Caudate nucleus (tissue), 63 donors: ENCODE measurements at places on chromosomes 3 and 15.

GRCh38 chr3:162978136-162978535, 1481.5 kb downstream of the OTOL1 start:
- no peak for DNase-seq

- DNase-seq: no peak
These were observed 15.6 kb downstream of the FBXW12 start for GRCh38 chr3:48387634-48388033.

- DNase-seq: no peak
These were observed 21.5 kb upstream of the MYO1E start for GRCh38 chr15:59394166-59394661.

- DNase-seq: no peak
These were observed 72.5 kb upstream of the POLG start for GRCh38 chr15:89406940-89407607.

- DNase-seq: no peak
These were observed 167.6 kb upstream of the COL8A1 start for GRCh38 chr3:99470841-99471240.

GRCh38 chr3:114666623-114667022, 372.8 kb downstream of the TIGIT start:
- no peak for DNase-seq

GRCh38 chr3:71102111-71102983, 481.2 kb downstream of the FOXP1 start:
- no peak for DNase-seq

- DNase-seq: no peak
These were observed 1078.5 kb downstream of the TUSC7 start for GRCh38 chr3:117788061-117788460.

DNA sequence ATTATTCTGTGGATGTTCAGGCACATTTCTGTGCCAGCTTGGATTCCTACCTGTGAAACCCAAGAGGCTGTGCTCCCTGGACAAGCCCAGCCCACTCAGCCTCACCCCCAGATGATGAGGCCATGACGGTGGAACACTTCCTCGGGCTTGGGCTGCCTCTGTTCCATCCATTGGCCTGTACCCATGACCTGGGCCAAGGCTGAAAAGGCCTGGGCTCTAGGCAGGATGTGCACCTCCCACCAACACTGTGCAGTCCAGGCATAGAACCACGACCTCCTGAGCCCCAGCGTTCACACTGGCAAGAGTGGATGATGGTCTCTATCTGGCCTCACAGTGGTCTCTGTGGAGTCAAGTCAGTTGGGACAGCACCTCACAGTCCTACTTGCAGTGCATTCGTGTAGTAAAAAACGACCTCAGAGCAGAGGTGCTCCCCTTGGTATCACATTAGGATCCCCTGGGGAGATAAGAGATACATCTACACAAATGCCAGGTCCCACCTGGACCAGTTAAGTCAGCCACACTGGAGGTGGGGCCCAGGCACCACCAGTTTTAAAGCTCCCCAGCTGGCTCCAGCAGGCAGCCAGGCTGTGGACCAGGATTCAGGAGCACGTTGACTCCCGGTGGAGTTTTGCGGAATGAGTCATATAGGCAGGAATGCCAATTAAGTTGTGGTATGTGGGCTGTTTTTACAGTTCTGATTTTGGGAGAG, 39.0 kb upstream of the IGF1R start:
- DNase-seq: no peak

DNA sequence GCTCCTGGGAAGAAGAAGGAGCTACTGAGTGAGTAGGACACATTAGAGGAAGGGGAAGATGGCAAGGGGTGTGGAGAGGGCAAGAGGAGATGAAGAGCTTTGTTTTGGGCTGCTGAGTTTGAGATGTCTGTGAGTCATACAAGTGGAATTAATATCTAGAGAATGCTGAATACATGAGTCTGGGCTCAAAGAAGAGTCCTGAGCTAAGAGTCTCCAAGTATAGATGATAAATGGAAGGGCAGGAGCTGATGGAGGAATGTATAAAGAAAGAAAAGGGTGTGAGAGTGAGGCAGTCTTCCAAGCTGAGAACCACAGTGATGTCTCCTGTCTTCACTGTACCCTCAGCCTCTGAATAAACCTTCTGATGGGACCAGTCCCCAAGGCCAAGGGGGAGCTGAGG, 205.5 kb upstream of the MRPL3 start:
- DNase-seq: no peak

GRCh38 chr15:65071381-65071811, 3.6 kb upstream of the RASL12 start:
- no peak for DNase-seq

DNA sequence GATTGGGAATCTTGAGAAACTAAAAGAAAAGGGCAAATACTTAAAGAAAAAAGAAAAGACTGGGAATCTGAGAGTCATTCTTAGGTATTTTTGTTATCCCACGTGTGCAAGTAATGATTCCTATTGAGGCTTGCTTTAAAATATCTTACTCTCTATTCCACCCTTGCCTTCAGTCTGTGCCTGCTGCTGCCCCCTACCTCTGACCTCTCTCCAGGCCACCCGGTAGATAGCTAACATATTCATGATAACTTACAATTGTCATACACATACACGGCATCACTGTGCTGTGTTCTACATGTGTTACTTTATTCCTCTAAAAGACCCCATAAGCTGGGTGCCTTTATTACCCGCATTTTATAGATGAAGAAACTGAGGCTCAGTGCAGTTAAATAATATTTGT, 27.8 kb upstream of the ATP13A3 start:
- DNase-seq: no peak

GRCh38 chr3:86895202-86895601, 95.7 kb downstream of the VGLL3 start:
- no peak for DNase-seq

DNA sequence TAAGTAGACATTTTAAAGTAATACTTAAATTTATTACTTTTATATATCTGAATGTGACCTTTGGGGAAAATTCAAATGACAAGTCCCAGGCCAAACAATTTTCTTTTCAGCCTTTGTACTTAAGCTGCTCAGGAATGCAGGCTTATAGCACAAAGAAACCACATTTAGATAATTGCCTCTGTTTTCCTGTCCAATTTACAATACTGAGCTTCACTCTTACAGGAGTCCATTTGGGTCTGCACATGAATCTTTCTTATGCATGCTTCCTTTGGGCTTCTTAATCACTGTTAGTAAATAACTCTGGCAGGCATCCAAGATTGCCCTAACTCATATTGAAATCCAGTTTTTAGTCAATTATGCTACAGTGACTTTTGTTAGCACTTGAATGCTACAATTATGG, 459.4 kb upstream of the TGFBR2 start:
- DNase-seq: no peak

DNA sequence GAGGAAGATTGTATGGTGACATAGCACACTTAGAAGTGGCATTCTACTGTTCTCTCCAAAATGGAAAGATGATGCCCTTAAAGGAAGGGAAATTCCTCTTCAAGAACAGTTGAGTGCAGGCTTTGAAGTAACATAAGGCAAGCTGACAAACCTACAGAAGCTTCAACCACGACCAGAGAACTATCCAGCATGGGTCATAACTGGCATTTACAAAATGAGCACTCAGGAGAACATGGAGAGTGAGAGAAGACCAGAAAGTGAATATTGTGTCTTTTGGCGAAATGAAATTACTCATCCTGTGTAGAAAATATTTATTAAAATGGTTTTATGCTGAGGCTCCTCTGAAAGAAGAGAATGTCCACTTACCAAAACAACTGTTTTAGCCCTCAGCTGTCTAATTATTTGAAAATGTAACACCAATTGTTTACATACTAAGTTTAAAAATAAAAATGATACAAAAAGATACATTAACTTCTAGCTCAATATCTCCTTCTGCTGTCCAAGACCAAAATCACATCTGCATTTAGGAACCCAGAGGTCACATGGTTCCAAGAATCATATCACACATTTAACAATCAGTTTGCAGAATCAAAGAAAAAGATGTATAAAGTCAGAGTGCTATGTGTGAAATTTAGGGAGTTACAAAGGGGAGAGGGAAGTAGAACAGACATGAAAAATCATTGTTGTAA, 216.9 kb downstream of the ATP8B4 start:
- DNase-seq: no peak

- no peak for DNase-seq
These were observed 21.3 kb upstream of the ACAD9 start for GRCh38 chr3:128858167-128858566.

DNA sequence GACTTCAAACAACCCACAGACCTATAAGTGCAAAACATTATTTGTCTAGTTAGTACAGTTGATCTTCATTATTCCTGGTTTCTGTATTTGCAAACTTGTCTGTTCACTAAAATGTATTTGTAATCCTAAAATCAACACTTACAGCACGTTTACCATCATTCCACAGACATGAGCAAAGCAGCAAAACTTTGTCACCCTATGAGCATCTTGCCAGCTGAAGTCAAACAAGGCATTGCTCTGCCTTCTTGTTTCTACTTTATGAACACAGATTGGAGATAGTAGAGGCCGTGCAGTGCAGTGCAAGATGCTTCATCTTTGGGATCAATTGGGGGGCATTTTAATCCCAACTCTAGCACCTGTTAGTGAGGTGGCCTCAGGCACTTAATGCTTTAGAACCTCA, 202.1 kb downstream of the NLGN1 start:
- DNase-seq: no peak

DNA sequence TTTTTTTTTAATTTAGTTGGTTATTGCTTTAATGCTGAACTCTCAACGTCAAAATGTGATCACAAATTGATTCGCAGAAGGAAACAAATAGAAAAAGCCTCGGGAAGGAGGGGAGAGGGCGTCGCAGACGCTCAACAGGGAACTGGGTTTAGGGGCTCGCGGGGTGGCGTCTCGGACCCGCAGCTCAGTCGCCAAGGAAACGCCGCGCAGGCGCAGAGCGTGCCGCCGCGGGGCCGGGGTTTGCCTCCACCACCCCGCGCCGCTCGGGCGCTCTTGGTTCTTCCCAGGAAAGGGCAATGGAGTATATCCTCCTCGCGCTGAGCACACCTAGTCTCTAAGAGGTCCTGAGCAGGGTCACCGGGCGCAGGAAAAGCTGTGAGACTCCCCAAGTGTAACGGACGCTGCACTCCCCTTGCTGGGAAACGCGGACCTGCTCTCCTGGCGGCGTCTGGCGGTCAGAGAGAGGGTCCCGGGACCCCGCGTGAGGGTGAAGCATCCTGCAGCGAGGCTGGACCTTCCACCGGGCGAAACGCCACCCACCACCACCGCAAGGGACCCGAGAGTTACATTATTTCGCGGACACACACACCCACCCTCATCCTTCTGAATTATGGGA, 753 bp downstream of the PLCH1 start:
- DNase-seq: peak; percentile 20

- no peak for DNase-seq
These were observed 40.7 kb upstream of the CHST2 start for GRCh38 chr3:143078883-143079282.

- no peak for DNase-seq
These were observed 39.4 kb upstream of the SMAD3 start for GRCh38 chr15:67025719-67026609.

- DNase-seq: no peak
These were observed 10.7 kb downstream of the HMCES start for GRCh38 chr3:129289201-129289921.

GRCh38 chr3:20324664-20325478, 138.9 kb upstream of the SGO1 start:
- no peak for DNase-seq

GRCh38 chr3:141863491-141863890, 13.0 kb upstream of the ATP1B3 start:
- no peak for DNase-seq
